ENCODE measurements at places on chromosomes 11 and 22.

DNA sequence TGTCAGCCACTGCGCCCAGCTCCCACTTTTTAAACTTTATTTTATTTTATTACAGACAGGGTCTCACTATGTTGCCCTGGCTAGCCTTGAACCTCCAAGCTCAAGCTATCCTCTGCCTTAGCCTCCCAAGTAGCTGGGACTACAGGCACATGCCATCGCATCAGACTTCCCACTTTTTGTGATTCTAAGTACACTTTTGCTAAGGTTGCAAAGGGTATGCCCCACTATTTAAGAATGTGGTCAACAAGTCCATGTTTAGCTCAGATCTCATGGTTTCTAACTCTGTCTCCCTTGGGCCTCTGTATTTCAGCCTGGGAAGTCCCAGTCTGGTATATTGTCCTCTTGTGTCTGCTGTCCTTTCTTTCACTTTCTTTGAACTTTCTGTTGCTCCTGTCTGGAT, 35.3 kb downstream of the EXPH5 start:
- DNase-seq, result peak; percentile 47
- H3K27ac ChIP-seq, result no peak overlapping the region
- H3K36me3 ChIP-seq, result no peaks in the 10 kb centered on the region
- H3K4me3 ChIP-seq, result no peak overlapping the region
- H3K27me3 ChIP-seq, result no peaks in the 10 kb centered on the region
- peaks cover 11% of the 10 kb centered on the region for H3K4me1 ChIP-seq

- H3K4me3 ChIP-seq, result no peak overlapping the region
- H3K27ac ChIP-seq, result peak overlapping the region; percentile 45
- H3K4me1 ChIP-seq, result peaks cover 5% of the 10 kb centered on the region
- no peak for DNase-seq
- H3K36me3 ChIP-seq, result no peaks in the 10 kb centered on the region
Observed at GRCh38 chr11:7484645-7485044, 661 bp upstream of the OLFML1 start.

GRCh38 chr11:23236826-23237555, 376.7 kb upstream of the CCDC179 start:
- DNase-seq, result no peak
- H3K4me1 ChIP-seq, result no peaks in the 10 kb centered on the region
- no peaks in the 10 kb centered on the region for H3K36me3 ChIP-seq
- H3K27ac ChIP-seq, result no peak overlapping the region
- H3K27me3 ChIP-seq, result no peaks in the 10 kb centered on the region
- H3K4me3 ChIP-seq, result no peak overlapping the region

DNA sequence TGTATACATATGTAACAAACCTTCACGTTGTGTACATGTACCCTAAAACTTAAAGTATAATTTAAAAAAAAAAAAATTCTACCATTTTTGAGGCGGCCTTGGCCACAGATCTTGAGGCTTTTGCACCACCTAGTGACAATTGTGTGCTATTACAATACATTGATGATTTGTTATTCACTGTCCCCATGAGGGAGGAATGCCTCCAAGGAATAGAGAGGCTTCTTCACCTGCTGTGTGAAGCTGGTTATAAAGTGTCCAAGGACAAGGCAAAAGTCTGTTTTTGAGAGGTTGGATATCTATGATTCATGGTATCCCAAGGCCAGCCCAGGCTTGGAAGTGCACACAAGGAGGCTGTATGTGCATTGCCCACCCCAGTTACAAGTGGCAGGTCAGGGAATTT, 30.7 kb downstream of the SLC22A25 start:
- no peak overlapping the region for H3K27ac ChIP-seq
- no peaks in the 10 kb centered on the region for H3K4me1 ChIP-seq
- no peaks in the 10 kb centered on the region for H3K27me3 ChIP-seq
- no peak for DNase-seq
- no peak overlapping the region for H3K4me3 ChIP-seq

GRCh38 chr11:96335388-96335787, 7.6 kb downstream of the MAML2 start:
- H3K27ac ChIP-seq, result no peak overlapping the region
- H3K27me3 ChIP-seq, result no peaks in the 10 kb centered on the region
- H3K4me3 ChIP-seq, result no peak overlapping the region
- no peak for DNase-seq

- no peaks in the 10 kb centered on the region for H3K27me3 ChIP-seq
- peak; percentile 72 for DNase-seq
- no peak overlapping the region for H3K27ac ChIP-seq
Observed at GRCh38 chr11:118016104-118016503, 29.9 kb downstream of the IL10RA start.

DNA sequence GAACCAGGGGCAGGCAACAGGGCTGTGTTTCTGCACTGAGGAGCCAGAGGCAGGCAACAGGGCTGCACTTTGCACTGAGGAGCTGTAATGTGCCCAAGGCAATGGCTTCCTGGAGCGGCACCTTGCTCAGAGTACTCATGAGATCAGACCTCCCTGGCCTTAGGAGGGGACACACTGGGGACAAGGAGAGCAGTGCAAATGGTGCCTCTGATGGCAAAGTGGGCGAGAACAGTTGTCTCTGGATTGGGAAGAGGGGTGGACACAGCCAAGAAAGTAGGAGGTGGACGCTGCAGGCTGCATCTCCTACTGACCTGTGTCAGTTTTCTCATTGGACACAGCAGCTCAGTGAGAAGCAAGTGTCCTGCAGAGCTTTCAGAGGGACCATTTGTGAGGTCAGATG, 1443.3 kb downstream of the TBC1D22A start:
- H3K36me3 ChIP-seq, result no peaks in the 10 kb centered on the region
- H3K27me3 ChIP-seq, result no peaks in the 10 kb centered on the region
- H3K4me1 ChIP-seq, result no peaks in the 10 kb centered on the region
- DNase-seq, result no peak
- H3K27ac ChIP-seq, result no peak overlapping the region

GRCh38 chr11:95833378-95833777, 43.1 kb downstream of the CEP57 start:
- H3K4me3 ChIP-seq, result no peak overlapping the region
- H3K4me1 ChIP-seq, result peaks cover 8% of the 10 kb centered on the region
- no peaks in the 10 kb centered on the region for H3K27me3 ChIP-seq
- H3K27ac ChIP-seq, result no peak overlapping the region

DNA sequence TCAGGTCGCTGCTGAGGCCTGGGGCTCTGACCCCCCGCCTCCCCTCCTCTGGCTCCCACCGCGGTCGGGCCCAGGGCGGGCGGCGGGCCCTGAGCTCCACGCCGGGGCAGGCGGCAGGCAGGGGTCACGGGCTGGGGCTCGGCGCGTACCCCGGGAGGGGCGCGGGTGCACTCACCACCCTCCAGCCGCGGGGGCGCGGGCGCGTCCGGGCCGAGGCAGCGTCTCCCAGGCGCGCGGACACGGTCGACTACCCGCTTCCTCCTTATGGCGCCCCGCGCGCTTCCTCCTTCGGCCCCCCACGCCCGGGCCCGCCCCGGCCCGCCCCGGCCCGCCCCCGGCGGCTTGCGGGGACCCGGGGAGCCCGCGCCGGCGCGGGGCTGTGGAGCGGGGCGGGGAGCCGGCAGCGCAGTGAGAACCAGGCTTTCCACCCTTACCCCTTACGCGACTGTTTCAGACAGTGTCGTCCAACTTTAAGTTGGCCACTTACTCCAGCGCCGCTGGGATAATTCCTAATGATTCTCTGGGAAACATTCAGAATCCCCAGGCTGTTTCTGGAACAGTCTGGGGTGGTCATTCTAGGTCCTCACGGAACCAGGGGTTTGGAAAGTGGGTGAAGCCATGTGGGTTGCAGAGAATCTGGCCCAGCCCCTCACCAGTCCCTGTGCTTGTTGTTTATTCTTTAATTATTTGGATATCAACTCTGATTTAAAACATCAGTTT, at the start of gene BID:
TSS of gene BID (minus strand) at position 264 of the 720 bp plus-strand sequence. CDS start 24,353 bp downstream, outside the sequence.
- peaks cover 4% of the 10 kb centered on the region for H3K27me3 ChIP-seq
- no peak for DNase-seq
- H3K36me3 ChIP-seq, result no peaks in the 10 kb centered on the region
- peak within 1 kb of the TSS; percentile 87 for H3K4me3 ChIP-seq

- H3K4me3 ChIP-seq, result no peak overlapping the region
- no peaks in the 10 kb centered on the region for H3K27me3 ChIP-seq
- H3K27ac ChIP-seq, result no peak overlapping the region
- peaks cover 8% of the 10 kb centered on the region for H3K4me1 ChIP-seq
Observed at GRCh38 chr11:63705526-63705925, 24.2 kb downstream of the RTN3 start.

GRCh38 chr11:23931443-23931842, 565.4 kb upstream of the LUZP2 start:
- H3K4me3 ChIP-seq, result no peak overlapping the region
- no peak overlapping the region for H3K27ac ChIP-seq
- no peaks in the 10 kb centered on the region for H3K36me3 ChIP-seq

DNA sequence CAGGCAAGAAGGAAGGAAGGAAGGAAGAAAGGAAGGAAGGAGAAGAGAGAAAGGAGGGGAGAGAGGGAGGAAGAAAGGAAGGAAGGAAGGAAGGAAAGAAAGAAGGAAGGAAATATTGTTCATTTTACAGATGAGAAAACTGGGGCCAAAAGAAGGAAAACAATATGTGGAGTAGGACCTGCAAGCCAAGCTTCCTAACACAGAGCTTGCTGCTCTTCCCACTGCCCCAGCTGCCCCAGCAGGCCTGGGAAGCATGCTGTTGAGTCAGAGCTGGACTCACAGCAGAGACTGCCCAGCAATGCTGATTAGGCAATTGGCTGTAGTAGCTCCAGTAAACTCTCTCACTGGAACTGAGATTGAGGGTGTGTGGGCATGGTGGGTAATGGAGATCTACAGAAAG, 42.6 kb upstream of the SMCO4 start:
- DNase-seq, result no peak
- H3K4me3 ChIP-seq, result no peak overlapping the region
- no peak overlapping the region for H3K27ac ChIP-seq
- no peaks in the 10 kb centered on the region for H3K4me1 ChIP-seq

DNA sequence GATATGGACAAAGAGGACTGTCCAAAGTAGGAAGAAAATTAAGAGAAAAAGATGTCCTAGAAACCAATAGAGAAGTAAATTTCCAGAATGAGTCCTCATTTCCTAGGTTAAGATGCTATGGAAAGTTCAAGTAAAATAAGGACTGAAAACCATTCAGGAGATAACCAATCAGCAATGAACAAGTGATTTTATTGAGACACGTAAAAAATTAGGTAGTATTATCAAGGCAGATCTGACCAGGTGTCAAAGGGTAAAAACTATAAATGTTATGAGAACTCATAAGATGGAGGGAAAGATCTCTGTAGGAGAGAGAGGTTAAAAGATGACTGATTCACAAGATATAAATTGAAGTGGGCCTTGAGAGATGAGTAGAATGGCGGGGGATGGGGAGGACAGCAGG, 50.2 kb downstream of the SPATA19 start:
- DNase-seq, result no peak
- no peak overlapping the region for H3K27ac ChIP-seq
- H3K27me3 ChIP-seq, result no peaks in the 10 kb centered on the region
- H3K4me1 ChIP-seq, result no peaks in the 10 kb centered on the region
- no peak overlapping the region for H3K4me3 ChIP-seq
- H3K36me3 ChIP-seq, result no peaks in the 10 kb centered on the region

DNA sequence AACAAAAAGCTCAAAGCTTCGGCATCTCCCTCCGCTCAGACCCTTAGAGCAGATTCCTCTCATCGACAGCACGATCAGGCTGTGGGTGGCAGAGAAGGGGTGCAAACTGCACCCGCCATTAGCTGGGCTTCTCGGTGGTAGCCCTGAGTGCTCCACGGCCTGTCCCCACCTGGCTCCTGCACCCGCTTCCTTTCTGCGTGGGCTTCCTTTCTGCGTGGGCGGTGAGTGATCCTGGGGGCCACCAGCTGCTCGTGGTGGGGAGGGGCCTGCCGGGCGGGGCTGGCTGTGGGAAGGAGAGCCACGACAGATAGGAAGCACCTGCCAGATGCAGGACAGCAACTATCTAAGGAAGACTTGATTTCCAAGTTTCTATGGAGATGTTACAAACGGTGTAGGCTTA, 55.0 kb downstream of the BRD1 start:
- peaks cover 13% of the 10 kb centered on the region for H3K4me1 ChIP-seq
- H3K4me3 ChIP-seq, result no peak overlapping the region
- no peaks in the 10 kb centered on the region for H3K27me3 ChIP-seq
- peaks cover 66% of the 10 kb centered on the region for H3K36me3 ChIP-seq
- no peak for DNase-seq
- no peak overlapping the region for H3K27ac ChIP-seq

Data from esophagus muscularis mucosa (tissue), 4 donors.